ENCODE measurements at places on chromosomes 7 and 10. TPM values are rescaled to one million over a fixed set of nuclear protein-coding genes. Genes with fewer than 3 reads are reported as not detected.

DNA sequence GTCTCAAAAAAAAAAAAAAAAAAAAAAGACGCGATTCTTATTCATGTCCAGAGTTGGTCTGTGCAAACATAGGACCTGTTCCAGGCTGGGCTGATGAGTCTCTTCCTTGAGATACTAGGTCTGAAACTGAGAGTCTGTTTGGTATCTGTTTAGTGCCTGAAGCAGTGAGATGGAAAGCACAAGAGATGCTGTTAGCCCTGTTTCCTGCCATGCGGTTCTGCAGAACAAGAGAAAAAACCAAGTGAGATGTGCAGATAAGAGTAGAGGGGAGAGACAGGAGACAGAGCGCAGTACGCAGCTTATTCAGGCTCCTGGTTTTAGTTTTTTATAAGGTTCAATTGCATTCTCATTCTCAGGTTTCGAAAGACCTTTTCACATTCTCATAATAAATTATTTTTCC, 85.8 kb upstream of the PRKCQ start:
- H3K27ac ChIP-seq, result no peak overlapping the region
- H3K4me3 ChIP-seq, result no peak overlapping the region
- no peak for DNase-seq
- no peaks in the 10 kb centered on the region for H3K36me3 ChIP-seq
- no peaks in the 10 kb centered on the region for H3K27me3 ChIP-seq
- H3K4me1 ChIP-seq, result no peaks in the 10 kb centered on the region

DNA sequence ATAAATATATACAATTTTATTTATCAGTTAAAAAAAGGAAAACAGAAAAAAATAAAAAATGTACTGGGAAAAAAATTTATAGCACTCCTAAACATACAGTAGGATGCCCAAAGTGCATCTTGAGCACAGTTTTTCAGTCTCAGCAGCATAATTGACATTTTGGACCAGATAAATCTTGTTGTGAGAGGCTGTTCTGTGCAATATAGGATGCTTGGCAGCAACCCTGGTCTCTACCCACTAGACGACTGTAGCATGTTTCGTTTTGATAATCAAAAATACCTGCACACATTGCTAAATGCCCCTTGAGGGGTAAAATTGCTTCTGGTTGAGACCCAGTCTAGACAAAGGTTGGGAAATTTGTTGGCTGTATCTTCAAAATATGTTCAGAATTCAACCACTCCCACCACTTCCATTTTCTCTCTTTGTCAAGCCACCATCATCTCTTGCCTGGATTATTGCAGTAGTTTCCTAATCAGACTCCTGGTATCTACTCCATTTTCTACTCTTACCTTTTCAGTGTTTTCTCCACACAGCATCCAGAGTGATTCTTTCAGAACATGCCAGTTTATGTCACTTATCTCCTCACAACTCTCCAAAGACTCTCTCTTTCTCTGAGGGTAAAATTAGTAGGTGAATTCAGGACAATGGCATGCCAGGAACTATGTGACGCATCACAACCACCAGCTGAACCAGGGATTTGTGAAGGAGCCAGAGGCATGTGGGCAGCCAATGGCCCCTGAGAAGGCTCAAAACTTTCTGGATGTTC, 91.4 kb downstream of the GPR85 start:
- no peak overlapping the region for H3K4me3 ChIP-seq
- no peaks in the 10 kb centered on the region for H3K4me1 ChIP-seq
- H3K27ac ChIP-seq, result no peak overlapping the region

- peaks cover 3% of the 10 kb centered on the region for H3K4me1 ChIP-seq
- DNase-seq, result no peak
- H3K27me3 ChIP-seq, result no peaks in the 10 kb centered on the region
- H3K27ac ChIP-seq, result peak overlapping the region; percentile 19
- no peaks in the 10 kb centered on the region for H3K36me3 ChIP-seq
- no peak overlapping the region for H3K4me3 ChIP-seq
Measured at GRCh38 chr7:7919449-7919945, 49.1 kb upstream of the GLCCI1 start.

- DNase-seq, result no peak
- no peaks in the 10 kb centered on the region for H3K36me3 ChIP-seq
- H3K27me3 ChIP-seq, result no peaks in the 10 kb centered on the region
- H3K27ac ChIP-seq, result no peak overlapping the region
- no peak overlapping the region for H3K4me3 ChIP-seq
Measured at GRCh38 chr10:34137955-34138354, 677.1 kb downstream of the PARD3 start.

DNA sequence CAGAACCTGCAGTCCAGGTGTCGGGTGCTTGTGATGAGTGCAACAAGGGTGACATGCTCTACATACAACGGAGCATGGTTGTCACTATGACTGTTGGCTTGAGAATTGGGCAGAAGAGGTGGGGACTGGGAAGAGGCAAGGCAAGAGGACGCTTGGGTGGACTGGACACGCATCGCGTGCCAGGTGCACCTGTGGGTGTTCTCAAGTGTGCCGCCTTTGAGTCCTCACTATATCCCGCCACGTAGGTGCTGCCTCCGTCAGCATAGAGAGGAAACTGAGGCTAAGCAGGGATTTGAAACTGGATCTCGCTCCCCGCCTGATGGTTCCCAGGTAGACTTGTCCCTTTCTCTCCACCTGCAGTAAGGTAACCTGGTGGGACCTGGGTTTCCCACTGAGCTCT, 27.2 kb downstream of the CDH23 start:
- H3K27ac ChIP-seq, result no peak overlapping the region
- H3K27me3 ChIP-seq, result no peaks in the 10 kb centered on the region
- H3K36me3 ChIP-seq, result no peaks in the 10 kb centered on the region
- H3K4me1 ChIP-seq, result no peaks in the 10 kb centered on the region

DNA sequence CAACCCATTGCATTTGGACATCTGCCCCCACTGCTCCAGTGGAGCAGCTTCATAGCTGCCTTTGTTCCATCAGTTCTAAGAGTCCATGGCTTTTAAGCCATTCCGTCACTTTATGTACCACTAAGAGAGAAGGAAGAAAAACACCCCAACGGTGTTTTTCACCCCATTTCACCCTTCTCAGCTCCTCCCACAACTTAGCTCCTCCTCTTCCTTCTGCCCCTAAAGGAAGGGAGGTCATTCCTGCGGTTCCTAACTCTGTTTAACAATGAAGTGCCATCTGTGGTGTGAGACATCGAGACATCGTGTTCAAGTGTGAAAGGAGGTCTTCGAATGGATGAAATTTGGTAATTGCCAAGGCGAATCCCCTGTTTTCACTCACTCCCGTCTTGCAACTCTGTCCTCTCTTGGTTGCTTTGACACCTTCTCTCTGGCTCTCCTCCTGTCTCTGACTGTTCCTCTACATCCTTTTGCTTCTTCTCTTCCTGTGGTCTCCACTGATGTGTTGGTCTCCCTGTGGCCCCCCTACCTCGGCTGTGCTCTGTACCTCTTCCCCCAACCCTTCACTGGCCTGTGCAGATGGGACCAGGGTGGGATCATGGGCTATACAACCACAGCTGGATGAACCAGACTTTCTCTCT, 23.0 kb downstream of the SMKR1 start:
- no peaks in the 10 kb centered on the region for H3K36me3 ChIP-seq
- DNase-seq, result no peak
- H3K27ac ChIP-seq, result no peak overlapping the region

DNA sequence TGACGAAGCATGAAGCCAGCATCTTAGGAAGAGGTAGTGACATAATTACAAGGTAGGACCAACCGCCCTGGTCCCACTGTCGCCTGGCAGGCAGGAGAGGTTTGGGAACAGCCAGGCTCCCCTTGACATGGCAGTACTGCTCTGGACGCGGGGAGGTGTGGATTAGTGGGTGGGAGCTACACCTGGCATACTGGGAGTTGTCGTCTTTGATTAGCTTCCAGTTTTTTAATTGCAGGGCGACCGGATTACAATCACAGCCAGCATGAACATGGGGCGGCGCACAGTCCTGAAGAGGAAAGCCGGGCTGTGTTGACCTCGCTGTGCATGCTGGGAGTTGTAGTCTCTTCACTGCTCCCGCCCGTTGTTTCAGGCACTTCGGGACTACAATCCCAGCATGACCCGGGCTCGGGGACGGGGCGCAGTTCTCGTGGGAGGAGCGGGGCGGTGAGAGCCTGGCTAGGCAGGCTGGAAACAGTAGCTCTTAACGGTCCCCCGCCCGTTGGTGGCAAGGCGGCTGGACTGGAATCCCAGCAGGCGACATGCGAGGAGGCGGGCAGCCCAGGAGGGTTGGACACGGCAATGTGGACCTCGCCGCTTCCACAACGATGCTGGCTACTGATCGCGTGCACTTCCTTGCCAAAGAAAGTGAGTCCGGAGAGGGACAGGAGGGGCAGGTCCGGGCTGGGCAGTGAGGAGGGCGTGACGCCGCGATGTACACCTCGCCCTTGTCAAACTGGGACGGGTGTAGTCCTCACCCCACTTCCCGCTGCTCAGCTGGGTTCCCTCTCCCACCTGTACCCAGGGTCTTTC, 98.0 kb upstream of the ZNF722 start:
- H3K4me3 ChIP-seq, result peak overlapping the region; percentile 71
- H3K36me3 ChIP-seq, result no peaks in the 10 kb centered on the region
- peak; percentile 88 for DNase-seq
- H3K4me1 ChIP-seq, result no peaks in the 10 kb centered on the region
- H3K27me3 ChIP-seq, result no peaks in the 10 kb centered on the region

- no peaks in the 10 kb centered on the region for H3K36me3 ChIP-seq
- no peak overlapping the region for H3K27ac ChIP-seq
- H3K27me3 ChIP-seq, result no peaks in the 10 kb centered on the region
- no peaks in the 10 kb centered on the region for H3K4me1 ChIP-seq
- no peak for DNase-seq
Measured at GRCh38 chr10:127354255-127354654, 157.9 kb upstream of the INSYN2A start.

GRCh38 chr10:15879058-15879457, 18.8 kb upstream of the MINDY3 start:
- H3K4me1 ChIP-seq, result no peaks in the 10 kb centered on the region
- H3K36me3 ChIP-seq, result no peaks in the 10 kb centered on the region
- H3K4me3 ChIP-seq, result no peak overlapping the region

- no peak for DNase-seq
- H3K27ac ChIP-seq, result no peak overlapping the region
- H3K4me1 ChIP-seq, result no peaks in the 10 kb centered on the region
- no peaks in the 10 kb centered on the region for H3K36me3 ChIP-seq
- H3K27me3 ChIP-seq, result no peaks in the 10 kb centered on the region
- H3K4me3 ChIP-seq, result no peak overlapping the region
Measured at GRCh38 chr10:104928734-104929133, 287.6 kb downstream of the SORCS3 start.

Gene OR2A42
- not detected for total RNA-seq

Gene LRRN3
- 0.40 TPM for total RNA-seq

Gene NEUROD6
- total RNA-seq, result not detected

Gene PLCE1
- total RNA-seq, result 38.2 TPM

Gene NEBL
- 18.1 TPM for total RNA-seq

Gene PDZD7
- 46.8 TPM for total RNA-seq

Data from Peyer's patch (tissue), 4 donors.